ENCODE measurements at places on chromosomes 13 and 19. TPM values are rescaled to one million over a fixed set of nuclear protein-coding genes. Genes with fewer than 3 reads are reported as not detected.

The CD37 gene
- 11.0 TPM for total RNA-seq

DNA sequence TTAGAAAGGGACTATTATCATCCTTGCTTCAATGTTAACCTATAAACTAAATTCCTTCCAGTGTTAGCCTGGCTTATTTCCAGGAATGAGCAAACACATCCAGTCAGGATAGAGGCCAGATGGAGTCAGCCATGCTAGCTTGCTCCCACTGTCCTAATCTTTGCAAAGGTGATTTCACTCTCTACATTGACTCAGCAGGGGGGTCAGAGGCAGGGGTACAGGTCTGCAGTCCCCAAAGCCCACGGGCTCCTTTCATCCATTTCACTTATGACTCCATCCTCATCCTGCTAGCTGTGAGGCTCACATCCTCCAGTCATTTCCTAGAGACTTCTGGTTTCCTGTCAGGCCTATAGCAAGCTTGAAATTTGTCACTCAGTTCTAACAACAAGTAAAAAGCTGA is 63.4 kb upstream of the CEACAM8 start:
- no peak for DNase-seq

DNA sequence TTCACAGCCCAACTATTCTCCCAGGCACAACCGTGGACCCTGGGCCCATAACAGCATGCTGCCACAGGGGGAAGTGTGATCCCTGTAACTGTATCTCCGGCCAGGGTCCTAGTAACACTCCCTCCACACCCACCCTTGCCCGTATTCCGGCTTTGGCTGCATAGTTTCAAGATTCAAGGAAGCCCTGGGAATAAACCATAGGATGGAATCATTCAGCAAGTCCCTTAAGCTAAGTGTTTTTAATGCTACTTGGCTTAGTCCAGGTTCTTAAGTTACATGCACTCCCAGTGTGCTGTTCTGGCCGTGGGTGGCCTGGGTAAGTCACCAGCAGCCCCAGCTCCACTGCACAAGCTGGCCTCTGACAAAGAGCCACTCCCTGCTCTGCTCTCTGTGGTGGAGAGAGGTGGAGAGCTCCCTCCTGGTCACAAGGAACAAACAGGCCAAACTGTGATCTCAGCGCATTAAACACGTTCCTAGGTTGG is 532.4 kb upstream of the SGCG start:
- no peak for DNase-seq

DNA sequence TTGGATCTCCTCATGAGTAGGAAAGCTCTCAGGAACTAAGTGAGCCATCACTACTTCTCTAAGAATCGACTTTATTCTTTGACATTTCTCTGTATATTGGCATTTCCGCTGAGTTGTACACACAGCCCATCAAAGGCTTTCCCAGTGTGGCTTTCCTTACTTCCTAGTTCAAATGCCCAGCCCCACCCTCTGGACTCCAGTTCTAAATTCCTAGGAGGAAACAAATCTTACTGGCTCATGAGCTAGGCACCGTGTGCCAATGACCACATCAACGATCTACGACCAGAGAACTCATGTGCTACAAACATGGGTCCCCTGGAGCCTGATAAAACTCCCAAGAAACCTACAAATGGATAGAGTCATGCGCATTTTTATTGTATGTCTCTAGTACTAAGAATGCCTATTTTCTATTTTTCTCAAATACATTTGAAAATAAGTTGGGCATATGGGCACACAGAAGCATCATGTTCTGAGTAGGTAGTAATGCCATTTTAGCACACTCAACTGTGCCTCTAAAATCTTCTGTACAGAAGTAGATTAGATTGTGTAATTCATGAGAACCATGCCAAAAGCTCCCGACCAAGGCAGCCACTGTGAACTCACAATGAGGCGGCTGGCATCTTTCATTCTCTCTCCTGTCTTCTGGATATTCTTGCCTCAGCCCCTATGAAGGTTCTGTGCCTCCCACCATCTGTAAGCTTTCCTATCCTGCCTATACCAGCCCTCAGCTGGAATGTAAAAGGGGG is 10.5 kb upstream of the RAP2A start:
- DNase-seq: no peak

DNA sequence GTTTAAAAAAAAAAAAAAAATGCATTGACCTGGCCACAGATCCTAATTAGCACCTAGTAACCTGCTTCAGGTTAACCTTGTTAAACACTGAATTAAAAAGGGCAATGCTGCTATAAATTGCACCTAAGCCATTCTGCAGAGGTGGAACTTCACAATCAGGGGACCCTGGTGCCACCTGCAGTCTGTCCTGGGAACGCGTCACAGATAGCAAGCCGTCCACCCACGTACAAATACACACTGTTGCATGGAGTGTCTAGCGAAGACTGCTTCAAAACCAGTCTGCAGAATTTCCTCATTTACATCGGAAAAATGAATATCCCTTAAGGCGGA is 169.3 kb downstream of the COL4A1 start:
- DNase-seq: no peak

- DNase-seq: peak; percentile 53
These were observed at the start of gene LMO7 for GRCh38 chr13:75635828-75636435. TSS of gene LMO7 (plus strand) at chr13:75636330. CDS start at chr13:75636658, 328 bp downstream.

GRCh38 chr13:48578516-48579164 is 45.8 kb upstream of the RCBTB2 start:
- no peak for DNase-seq

- peak; percentile 31 for DNase-seq
These were observed 86.5 kb downstream of the TSHZ3 start for GRCh38 chr19:31262725-31263191.

- DNase-seq: no peak
These were observed 86.4 kb downstream of the EFNB2 start for GRCh38 chr13:106449096-106449495.

GRCh38 chr19:52734331-52734892 is 432 bp downstream of the ZNF611 start:
- DNase-seq: peak; percentile 45

Measured in ureter (tissue), 1 donor.